ENCODE measurements at places on chromosomes 11 and 22.

DNA sequence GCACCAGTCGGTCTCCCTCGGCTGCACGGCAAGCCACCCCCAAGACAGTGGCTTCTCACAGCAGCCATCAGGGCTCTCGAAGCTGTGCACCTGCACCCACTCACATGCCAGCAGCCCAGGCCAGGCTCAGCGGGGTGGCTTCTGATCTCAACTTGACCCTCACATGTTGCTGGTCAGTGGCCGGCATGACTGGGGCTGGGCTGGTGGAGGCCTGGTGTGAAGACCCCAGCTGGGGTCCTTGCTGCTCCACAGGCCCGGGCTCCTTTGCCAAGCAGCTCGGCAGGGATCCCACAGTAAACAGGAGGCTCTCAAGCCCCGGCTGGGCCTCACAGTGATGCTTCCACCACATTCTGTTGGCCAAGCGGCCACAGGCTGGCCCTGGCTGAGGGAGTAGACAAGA lies 128.2 kb downstream of the BRD1 start:
- no peak for DNase-seq

DNA sequence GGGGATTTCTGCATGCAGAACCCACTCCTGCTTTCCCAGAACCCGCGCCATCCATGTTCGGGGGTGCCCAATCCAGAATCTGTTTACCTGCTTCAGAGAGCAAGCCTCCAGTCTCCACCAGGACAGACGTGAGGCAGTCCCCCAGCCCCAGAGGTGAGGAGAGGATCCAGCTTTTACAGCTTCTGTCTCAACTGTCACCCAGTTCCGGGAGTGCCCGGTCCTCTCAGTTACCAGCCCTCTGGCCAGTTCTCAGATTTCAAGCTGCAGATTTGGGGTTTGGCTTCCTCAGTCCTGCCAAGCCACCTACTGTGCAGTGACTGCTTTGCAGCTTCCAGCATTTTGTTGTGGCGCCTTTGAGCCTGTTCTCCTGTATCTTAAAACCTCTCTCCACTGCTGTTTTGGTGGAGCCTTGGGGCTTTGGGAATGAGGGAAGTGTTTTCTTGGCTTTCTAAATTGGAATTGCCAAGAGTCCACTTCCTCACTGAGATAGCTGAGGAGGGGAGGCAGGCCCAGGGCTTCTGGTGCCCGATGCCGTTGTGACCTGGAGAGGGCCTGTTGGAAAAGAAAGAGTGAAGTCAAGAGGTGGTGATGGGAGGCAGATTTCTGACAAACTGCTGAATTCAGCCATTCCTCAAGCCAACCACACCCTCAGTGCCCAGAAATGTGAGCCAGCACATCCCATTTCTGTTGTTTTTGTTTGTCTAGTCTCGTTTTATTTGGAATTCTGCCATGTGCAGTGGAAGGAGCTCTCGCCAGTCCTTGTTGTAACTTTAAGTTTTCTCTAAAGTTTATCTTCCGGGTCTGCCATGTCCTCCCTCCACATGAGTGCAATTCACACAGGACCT lies 513.4 kb downstream of the TBC1D22A start:
- no peak for DNase-seq

DNA sequence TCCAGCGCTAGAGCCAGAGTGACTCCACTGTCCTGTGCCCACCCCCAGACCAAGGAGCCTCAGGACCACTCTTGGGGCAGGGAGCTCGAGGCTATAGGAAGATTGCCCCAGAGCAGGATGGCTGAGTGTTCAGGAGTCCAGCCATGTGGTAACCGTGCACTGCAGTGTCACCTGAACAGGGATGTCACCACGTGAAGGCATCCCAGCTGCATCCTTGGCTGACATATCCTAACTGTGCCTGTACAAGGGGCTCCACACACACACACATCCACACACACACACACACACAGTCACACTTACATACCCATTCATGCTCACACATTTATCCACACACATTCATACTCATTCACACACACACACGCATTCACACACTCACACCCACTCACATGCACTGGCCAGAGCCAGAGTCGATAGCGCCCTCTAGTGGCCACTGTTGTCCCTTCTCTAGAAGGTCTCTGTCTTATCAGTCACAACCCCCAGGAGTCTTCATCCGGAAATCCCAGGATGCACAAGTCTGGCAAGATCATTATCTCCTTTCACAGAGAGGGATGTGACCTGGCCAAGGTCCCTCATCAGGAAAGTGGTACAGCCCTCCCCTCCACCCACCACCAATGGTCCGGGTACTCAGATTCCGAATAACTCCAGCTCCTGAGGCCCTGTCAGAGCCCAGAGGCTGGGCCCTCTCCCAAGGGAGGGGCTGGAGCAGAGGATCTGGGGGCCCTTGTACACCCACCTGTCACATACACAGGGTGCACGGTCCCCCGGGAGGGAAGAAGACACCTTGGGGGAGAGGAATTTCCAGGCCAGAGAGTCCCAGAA lies 55.1 kb downstream of the IGLL5 start:
- peak; percentile 42 for DNase-seq

GRCh38 chr22:25199731-25200520 lies at the start of gene CRYBB3:
Gene CRYBB3, plus strand, starts transcription at chr22:25199858. Its CDS starts 1,539 bp downstream, at chr22:25201397.
- DNase-seq, result no peak

- no peak for DNase-seq
Measured at GRCh38 chr22:31846161-31847115, 92.6 kb downstream of the DEPDC5 start.
